ENCODE measurements at places on chromosomes 6 and 20. TPM values are rescaled to one million over a fixed set of nuclear protein-coding genes. Genes with fewer than 3 reads are reported as not detected.

The CLDN20 gene
- total RNA-seq = not detected

DNA sequence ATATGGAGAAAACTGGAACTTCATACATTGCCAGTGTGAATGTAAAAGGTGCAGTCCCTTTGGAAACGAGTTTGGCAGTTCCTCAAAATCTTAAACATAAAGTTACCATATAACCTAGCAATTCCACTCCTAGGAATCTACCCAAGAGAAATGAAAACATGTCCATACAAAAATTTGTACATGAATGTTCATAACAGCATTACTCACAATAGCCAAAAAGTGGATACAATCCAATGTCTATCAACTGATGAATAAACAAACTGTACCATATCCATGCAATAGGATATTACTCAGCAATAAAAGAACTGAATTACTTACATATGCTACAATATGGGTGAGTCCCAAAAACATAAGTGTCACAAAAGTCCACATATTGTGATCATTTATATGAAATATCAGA is 48.7 kb upstream of the ERVFRD-1 start:
- no peak for DNase-seq
- no peak overlapping the region for H3K27ac ChIP-seq
- H3K4me1 ChIP-seq = peaks cover 16% of the 10 kb centered on the region
- H3K4me3 ChIP-seq = no peak overlapping the region

The ADGRF5 gene
- total RNA-seq = not detected

- peak; percentile 68 for DNase-seq
- H3K27me3 ChIP-seq = no peaks in the 10 kb centered on the region
- no peak overlapping the region for H3K27ac ChIP-seq
- no peak overlapping the region for H3K4me3 ChIP-seq
- peaks cover 28% of the 10 kb centered on the region for H3K4me1 ChIP-seq
- no peaks in the 10 kb centered on the region for H3K36me3 ChIP-seq
Observed at GRCh38 chr20:43767686-43768474, 41.1 kb upstream of the GTSF1L start.

GRCh38 chr6:91678679-91679446 is 1092.0 kb upstream of the MAP3K7 start:
- H3K4me1 ChIP-seq = no peaks in the 10 kb centered on the region
- H3K36me3 ChIP-seq = no peaks in the 10 kb centered on the region
- H3K27ac ChIP-seq = no peak overlapping the region

The OR2J3 gene
- total RNA-seq = not detected

The MLIP gene
- not detected for total RNA-seq

- H3K4me3 ChIP-seq = no peak overlapping the region
- no peaks in the 10 kb centered on the region for H3K36me3 ChIP-seq
- DNase-seq = no peak
Observed at GRCh38 chr6:135644394-135644793, 146.9 kb upstream of the AHI1 start.

The DSN1 gene
- total RNA-seq = 13.8 TPM

DNA sequence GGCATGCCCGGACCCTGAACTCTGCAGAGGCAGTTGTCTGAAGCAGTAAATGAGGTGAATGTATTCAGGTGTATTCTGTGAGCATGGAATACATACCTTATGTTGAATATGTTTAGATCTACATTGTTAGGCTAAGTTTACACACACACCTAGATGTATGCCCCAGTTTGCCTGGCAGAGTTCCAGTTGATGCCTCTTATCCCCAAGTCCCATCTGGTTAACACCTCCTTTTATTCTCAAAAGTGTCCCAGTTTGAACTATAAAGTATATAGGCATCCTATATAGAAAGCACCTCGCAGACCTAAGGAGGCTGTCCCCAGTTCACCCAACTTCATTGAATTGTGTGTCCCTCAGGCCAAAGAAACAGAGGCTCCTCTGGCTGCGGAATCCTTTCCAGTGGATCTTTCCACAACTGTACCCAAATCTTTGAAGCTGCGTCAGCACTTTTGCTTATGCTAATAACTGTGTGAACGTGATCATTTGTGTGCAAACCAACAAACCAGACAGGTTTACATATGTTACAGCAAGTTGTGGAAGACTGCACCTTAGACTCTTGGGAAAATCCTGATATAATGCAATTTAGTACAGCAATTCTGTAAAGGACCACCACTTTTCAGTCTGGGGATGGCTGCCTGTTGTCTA is 4.8 kb upstream of the DHX35 start:
- no peaks in the 10 kb centered on the region for H3K27me3 ChIP-seq
- H3K36me3 ChIP-seq = peaks cover 9% of the 10 kb centered on the region
- H3K4me1 ChIP-seq = peaks cover 10% of the 10 kb centered on the region
- DNase-seq = no peak

- peak overlapping the region; percentile 82 for H3K27ac ChIP-seq
- peak; percentile 16 for DNase-seq
- H3K4me1 ChIP-seq = peaks cover 18% of the 10 kb centered on the region
Observed at GRCh38 chr6:138692058-138692977, 81.3 kb upstream of the CCDC28A start.

The NHLRC1 gene
- 1.1 TPM for total RNA-seq

- no peak for DNase-seq
- H3K4me3 ChIP-seq = no peak overlapping the region
- H3K27ac ChIP-seq = no peak overlapping the region
- peaks cover 61% of the 10 kb centered on the region for H3K27me3 ChIP-seq
- H3K36me3 ChIP-seq = no peaks in the 10 kb centered on the region
Observed at GRCh38 chr20:58149437-58150091, 78.9 kb downstream of the ANKRD60 start.

- no peaks in the 10 kb centered on the region for H3K36me3 ChIP-seq
- H3K27ac ChIP-seq = no peak overlapping the region
- no peak overlapping the region for H3K4me3 ChIP-seq
- peaks cover 10% of the 10 kb centered on the region for H3K27me3 ChIP-seq
- peaks cover 19% of the 10 kb centered on the region for H3K4me1 ChIP-seq
Observed at GRCh38 chr6:7041511-7042026, 66.2 kb upstream of the RREB1 start.

GRCh38 chr6:136959471-136959891 is 37.4 kb downstream of the SLC35D3 start:
- no peak for DNase-seq
- no peak overlapping the region for H3K4me3 ChIP-seq
- H3K36me3 ChIP-seq = no peaks in the 10 kb centered on the region

DNA sequence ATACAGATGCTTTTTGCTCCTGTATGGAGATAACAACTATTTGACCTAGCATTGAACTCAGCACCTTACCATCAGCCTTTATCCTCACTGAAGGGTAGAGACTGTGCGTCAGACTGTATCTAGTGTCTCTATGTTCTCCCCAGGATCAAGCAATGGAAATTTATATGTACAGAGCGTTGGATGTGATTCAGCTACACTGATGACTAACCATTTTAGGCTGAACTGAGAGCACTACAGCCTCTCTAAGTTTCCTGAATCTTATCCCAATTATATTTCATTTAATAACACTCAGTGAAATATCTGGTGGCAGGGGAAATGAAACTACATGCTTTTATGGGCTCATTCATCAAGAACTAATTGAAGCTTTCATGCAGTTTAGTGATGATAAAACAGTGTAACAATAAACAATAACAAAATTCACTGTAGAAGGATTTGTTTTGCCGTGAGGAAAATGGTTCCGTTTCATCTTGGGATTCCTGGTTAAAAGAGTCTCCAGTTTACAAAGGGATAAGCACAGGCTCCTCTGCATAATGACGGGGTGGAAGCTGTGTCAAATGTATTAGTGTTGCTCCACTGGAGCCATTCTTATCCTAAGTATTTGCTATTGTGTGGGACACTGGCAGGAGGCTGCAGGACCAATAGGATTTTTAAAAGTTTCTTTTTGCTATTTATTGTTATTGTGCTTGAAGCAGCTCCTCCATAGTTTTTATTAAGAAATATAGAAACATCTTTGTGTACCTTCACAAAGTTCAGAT is 567.6 kb upstream of the MMS22L start:
- H3K4me1 ChIP-seq = no peaks in the 10 kb centered on the region
- H3K36me3 ChIP-seq = no peaks in the 10 kb centered on the region
- DNase-seq = no peak
- H3K27me3 ChIP-seq = no peaks in the 10 kb centered on the region
- H3K4me3 ChIP-seq = no peak overlapping the region

DNA sequence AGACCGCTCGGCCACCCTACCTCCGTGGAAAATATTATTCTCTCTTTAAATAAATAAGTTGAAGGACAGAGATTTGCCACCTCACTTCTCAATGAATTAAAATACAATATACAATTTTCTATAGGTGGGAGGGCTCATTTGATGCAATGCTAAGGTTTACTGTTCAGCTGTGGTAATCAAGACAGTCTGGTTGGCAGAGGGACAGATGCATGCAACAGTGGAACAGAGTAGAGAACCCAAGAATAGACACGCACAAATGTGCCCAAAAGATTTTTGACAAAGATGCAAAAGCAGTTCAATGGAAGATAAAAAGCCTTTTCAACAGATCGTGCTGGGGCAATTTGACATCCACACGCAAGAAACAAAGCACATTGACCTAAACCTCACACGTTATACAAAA is 145.2 kb downstream of the CEBPB start:
- H3K27me3 ChIP-seq = peaks cover 4% of the 10 kb centered on the region
- H3K4me1 ChIP-seq = peaks cover 68% of the 10 kb centered on the region
- peak overlapping the region; percentile 32 for H3K27ac ChIP-seq
- peak overlapping the region; percentile 57 for H3K4me3 ChIP-seq
- H3K36me3 ChIP-seq = no peaks in the 10 kb centered on the region

The PPIL6 gene
- total RNA-seq = 0.27 TPM

DNA sequence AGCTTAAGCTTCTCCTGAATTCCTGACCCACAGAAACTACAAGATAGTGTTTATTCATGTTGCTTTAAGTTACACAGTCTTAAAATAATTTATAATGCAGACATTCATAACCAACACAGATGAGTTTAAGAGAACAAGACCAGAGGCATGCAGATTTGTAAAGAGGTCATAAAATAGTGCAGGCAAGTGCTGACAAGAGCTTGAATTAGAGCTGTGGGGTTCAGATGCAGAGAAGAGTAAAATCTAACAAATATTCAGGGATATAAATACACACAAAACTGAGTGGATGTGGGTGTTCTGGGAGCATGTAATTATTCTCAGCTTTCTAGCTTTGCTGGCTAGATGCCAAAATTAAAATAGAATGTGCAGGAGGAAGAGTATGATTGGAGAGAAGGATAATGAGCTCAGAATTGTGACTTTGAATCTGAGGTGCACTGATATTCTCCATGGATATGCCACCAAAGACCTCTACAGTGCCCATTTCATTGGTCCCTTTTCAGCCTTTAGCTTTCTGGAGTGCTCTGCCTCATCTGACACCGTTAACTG is 291.9 kb upstream of the SGK1 start:
- H3K27ac ChIP-seq = no peak overlapping the region
- H3K27me3 ChIP-seq = peaks cover 1% of the 10 kb centered on the region
- DNase-seq = no peak
